Activated CD4-positive, alpha-beta T cell treated with anti-CD3 and anti-CD28 coated beads, Interleukin-2, amount 50 U/mL, for 16 hours (primary cell): ENCODE measurements at places on chromosomes 1 and 21.

- DNase-seq: no peak
Observed at GRCh38 chr1:66930823-66931174, 6.0 kb downstream of the MIER1 start.

GRCh38 chr1:4422504-4423289, 231.7 kb upstream of the AJAP1 start:
- DNase-seq: no peak

DNA sequence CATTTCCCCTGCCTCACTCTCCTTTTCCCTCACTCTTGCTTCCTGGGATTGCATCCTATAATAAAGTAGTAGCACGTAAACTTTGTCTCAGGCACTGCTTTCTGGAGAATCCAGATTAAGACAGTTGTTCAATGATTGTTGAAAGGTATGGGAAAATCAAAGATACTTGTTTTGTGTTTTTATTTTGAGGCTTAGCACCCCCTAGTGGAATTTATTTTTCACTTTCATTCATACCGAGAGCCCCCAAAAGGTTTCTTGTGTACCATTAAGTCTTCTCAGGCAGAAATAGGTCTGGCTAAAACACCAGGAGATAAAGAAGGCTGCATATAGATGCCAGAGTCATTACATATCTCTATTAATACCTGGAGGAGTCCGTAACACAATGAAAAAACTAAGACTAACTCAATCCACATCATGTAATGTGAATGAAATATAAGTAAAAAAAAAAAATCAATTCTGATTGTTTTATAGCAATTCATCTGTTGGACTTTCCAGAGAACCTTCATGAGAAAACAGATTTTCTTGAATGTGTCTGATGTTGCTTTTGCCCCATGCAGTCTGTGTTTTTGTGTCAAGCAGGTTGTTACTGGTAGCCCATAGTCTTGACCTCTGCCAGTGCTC, 103.5 kb downstream of the RPE65 start:
- no peak for DNase-seq

DNA sequence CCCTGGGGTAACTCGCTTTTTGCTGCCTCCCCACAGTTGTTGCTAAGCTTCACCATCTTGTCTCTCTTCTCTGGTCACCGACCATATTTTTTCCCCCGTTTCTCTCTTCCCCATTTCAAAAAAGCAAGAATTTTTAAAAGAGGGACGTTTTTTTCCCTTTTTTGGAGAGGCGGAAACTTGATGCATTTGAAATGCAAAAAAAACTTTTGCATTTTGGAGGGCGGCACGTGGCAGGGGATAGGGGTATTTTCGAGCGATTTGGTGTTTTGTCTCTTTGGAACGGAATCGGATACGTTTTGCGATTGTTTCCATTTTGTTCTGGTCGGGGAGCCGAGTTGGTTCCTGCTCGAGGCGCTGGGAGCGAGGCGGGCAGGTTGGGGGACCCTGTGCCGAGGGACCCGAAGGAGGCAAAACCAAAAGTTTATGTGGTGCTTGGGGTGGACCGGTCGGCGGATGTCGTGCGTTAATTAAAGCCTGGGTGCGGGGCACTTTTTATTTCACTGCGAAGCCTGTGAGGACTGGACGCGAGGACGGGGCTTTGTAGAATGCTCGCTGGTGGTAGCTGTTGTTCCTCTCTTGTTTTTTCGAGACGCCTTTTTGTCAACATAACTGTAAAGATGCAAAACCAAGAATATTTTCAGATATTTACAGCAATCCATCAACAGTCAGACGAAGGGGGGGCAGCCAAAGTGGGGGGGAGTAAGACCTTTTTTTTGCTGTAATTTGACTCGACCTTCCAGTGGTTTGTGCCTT, 884 bp downstream of the H3-3A start:
- DNase-seq: peak; percentile 49

- DNase-seq: no peak
Observed at GRCh38 chr1:42163536-42164503, 725 bp downstream of the GUCA2A start.

- peak; percentile 41 for DNase-seq
Observed at GRCh38 chr1:2523191-2523890, 3.1 kb downstream of the PANK4 start.

- no peak for DNase-seq
Observed at GRCh38 chr1:152776361-152776760, 1.4 kb downstream of the LCE1F start.

DNA sequence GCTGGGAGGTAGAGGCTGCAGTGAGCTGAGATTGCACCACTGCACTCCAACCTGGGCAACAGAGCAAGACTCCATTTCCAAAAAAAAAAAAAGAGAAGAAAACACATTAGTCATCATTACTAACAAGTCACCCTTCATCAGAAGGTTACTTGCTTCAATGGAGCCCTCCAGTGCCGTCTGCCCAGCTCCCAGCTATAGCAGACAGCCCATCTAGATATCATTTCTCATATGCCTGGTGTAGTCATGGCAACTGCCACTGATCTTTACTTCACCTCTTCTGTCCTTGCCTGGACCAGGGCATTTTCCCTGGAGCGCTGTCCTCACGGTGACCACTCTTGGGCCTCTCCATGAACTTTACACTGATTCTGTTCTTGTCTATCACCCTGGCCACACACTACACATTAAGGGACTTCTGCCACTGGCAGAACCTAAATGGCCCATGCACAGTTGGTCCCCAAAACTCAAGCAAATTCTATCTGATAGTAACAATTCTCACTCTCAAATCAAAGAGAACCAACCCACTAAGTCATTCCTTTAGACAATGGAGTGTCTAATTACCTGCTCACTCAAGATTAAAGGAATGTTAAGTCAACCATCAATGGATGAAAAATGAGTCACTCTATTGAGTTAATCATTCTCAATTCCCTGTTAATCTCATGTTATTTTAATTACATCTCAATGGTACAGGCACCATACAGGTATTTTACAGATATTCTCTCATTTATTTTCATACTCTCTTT, 12.9 kb downstream of the GPA33 start:
- DNase-seq: no peak

GRCh38 chr1:68269637-68270430, 37.5 kb upstream of the WLS start:
- no peak for DNase-seq

GRCh38 chr1:118363396-118363795, 178.4 kb upstream of the SPAG17 start:
- no peak for DNase-seq

DNA sequence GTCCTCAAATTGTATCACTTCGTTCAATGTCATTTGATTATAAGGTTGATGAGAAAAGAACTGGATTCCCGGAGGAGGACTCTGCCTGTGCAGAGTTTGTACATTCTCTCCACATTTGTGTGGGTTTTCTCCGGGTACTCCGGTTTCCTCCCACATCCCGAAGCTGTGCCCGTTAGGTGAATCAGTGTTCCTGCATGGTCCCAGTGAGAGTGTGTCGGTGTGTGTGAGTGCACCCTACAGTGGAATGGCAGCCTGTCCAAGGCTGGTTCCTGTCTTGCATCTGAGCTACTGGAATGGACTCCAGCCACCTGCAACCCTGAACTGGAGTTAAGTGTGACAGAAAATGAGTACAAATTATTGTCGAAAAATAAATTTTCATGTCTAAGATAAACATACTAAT, 92.2 kb upstream of the KCTD3 start:
- DNase-seq: no peak

DNA sequence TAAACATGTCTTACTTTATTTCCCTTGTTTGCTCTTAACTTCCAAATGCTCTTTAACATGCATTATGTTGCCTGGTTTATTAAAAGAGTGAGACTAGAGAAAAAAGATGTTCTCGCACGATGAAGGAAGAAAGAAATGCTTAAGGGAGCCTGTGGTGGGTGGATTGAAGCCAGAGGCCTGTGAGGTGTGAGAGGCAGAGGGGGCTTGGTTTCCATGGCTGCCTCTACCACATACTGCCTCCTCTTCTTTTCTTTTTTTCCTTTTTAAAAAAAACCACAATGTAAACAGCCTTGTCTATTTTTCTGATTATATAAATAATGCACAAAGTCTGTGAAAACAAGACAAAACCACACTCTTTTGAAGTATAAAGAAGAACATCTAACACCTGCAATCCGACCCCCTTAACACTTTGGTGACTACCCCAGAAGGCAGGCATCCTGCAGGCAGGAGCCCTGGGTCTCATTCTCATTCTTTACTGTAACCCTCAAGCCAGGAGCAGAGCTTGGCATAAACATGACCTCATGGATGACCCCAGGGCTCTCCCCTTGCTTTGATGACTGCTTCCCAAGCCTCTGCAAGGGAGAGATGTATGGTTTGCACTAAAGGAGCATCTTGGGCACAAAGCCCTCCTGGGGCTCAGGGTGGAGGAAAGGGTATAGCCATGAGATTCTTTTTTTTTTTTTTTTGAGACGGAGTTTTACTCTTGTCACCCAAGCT, 10.1 kb upstream of the PARP1 start:
- no peak for DNase-seq

GRCh38 chr1:169588112-169588511, 1.8 kb upstream of the F5 start:
- DNase-seq: no peak
